Caco-2 (cell line): ENCODE measurements at places on chromosomes 4 and X. TPM values are rescaled to one million over a fixed set of nuclear protein-coding genes. Genes with fewer than 3 reads are reported as not detected.

The MAGEA11 gene
- 0.14 TPM in 1 of 2 replicates, not detected in the other for total RNA-seq

The DAPP1 gene
- total RNA-seq, result not detected in 2 replicates

The CFAP47 gene
- total RNA-seq, result 0.09 and 0.16 TPM in 2 replicates

The GLRA3 gene
- not detected in 2 replicates for total RNA-seq

The PLXNA3 gene
- total RNA-seq, result 58.4 and 61.5 TPM in 2 replicates

The SYTL4 gene
- 4.1 and 6.1 TPM in 2 replicates for total RNA-seq

The FDCSP gene
- not detected in 2 replicates for total RNA-seq

The ASB11 gene
- not detected in 2 replicates for total RNA-seq

The DRD5 gene
- total RNA-seq, result not detected in 2 replicates

The UCP1 gene
- 0.51 and 0.54 TPM in 2 replicates for total RNA-seq

The DIAPH2 gene
- total RNA-seq, result 16.1 and 18.2 TPM in 2 replicates

The BTK gene
- not detected in 2 replicates for total RNA-seq

The TMEM35A gene
- total RNA-seq, result not detected in 2 replicates

The FAM47A gene
- not detected in 2 replicates for total RNA-seq

The CT55 gene
- not detected in 2 replicates for total RNA-seq

The TRPC5OS gene
- total RNA-seq, result not detected in 2 replicates

The MTNR1A gene
- not detected in 2 replicates for total RNA-seq

The ADGRA3 gene
- 35.0 and 39.9 TPM in 2 replicates for total RNA-seq

The PGRMC1 gene
- total RNA-seq, result 103 and 107 TPM in 2 replicates

The CACNA1F gene
- total RNA-seq, result 0.05 and 0.09 TPM in 2 replicates

The OTUD6A gene
- not detected in 2 replicates for total RNA-seq

The CT45A2 gene
- total RNA-seq, result not detected in 2 replicates

The DCTD gene
- total RNA-seq, result 70.9 and 79.0 TPM in 2 replicates

The PNCK gene
- total RNA-seq, result not detected in 2 replicates

The F8 gene
- 0.20 and 0.32 TPM in 2 replicates for total RNA-seq

The ADGRG4 gene
- total RNA-seq, result not detected in 2 replicates

The SYP gene
- total RNA-seq, result 18.3 and 23.3 TPM in 2 replicates

The TDO2 gene
- total RNA-seq, result 1.6 and 4.7 TPM in 2 replicates

The F9 gene
- total RNA-seq, result not detected in 2 replicates

The ZNF141 gene
- total RNA-seq, result 28.4 and 32.5 TPM in 2 replicates

The MBNL3 gene
- 174 and 195 TPM in 2 replicates for total RNA-seq
